ENCODE measurements at places on chromosomes 2 and 18.

- DNase-seq: no peak
Measured at GRCh38 chr18:12091538-12092141, 2.0 kb upstream of the ANKRD62 start.

- no peak for DNase-seq
Measured at GRCh38 chr2:142562900-142563299, 314.6 kb upstream of the KYNU start.

DNA sequence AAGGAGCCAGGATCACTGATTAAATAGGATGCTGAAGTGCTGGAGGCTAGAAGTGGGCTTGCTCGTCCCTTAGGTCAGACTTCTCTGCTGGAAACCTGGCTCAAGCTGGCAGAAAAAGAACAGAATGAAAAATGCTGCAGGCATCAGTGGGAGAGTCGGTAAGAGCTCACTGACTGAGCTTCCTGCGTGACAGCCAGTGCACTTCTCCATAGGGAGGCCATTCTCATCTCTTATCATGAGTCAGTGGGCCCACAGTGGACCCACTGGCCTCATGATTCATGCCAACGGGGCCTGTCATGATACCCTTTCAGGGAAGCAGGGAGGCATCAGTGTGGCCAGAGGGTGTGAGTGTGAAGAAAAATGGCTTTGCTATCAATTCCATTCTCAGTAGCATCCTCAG lies 498.2 kb downstream of the PTPRM start:
- DNase-seq: no peak

DNA sequence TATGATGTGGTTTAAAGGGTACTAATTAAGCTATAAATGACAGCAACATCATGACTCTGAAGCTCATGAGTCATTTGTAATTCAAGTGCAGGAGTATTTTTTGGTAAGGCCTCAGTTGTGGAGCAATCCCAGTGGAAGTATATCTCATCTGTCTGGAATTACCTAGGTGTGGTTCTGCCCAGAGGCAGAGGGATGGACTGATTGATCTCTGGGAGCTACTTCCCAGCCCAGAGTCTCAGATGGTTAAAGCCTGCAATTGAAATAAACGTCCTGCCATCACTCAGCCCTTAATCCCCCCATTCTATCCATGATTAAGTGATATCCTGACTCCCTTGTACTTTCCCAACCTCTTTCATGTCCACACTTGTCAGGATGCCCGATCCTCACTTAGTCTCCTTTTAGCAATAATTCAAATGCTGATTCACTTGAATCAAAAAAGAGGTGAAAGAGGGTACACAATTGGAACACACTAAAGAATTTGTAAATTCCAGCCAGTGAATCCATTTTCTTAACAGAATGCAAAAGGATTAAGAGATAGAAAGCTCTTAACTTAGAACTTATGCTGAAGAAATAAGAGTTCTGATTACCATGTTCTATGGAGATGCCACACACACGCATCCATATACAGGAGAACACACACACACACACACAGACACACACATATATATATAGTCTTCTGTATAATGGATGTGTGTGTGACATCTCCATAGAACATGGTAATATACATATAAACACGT lies 664.4 kb downstream of the NYAP2 start:
- peak; percentile 90 for DNase-seq

GRCh38 chr2:29239209-29239960 lies 124.2 kb downstream of the CLIP4 start:
- no peak for DNase-seq

- DNase-seq: peak; percentile 37
Measured at GRCh38 chr2:176160251-176160985, 3.3 kb downstream of the HOXD3 start.
